Stimulated activated CD8-positive, alpha-beta memory T cell treated with anti-CD3 and anti-CD28 coated beads, Interleukin-4, amount 100 ng/mL, for 4 hours (primary cell): ENCODE measurements at places on chromosomes 3 and 15.

GRCh38 chr3:132356568-132356967 is 39.4 kb downstream of the ACP3 start:
- DNase-seq, result no peak

- no peak for DNase-seq
These were observed 522.2 kb downstream of the SOX2 start for GRCh38 chr3:182233957-182234356.

DNA sequence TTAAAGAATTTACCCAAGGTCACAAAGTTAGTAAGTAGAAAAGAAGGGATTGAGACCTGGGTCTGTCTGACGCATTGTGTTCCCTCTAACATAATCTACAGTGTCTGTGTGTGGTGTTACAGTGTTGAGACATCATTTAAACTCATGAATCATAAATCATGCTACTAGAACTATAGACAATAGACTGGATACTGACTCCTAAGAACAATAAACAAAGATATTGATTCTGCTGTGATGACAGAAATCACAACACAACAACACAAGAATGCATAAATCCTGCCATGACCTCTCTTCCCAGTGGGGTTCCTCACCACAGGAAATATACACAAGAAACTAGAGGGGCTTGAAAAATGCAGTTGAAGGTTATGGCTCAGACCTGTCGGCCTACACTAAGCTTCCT is 44.3 kb downstream of the TRIM69 start:
- DNase-seq, result no peak

DNA sequence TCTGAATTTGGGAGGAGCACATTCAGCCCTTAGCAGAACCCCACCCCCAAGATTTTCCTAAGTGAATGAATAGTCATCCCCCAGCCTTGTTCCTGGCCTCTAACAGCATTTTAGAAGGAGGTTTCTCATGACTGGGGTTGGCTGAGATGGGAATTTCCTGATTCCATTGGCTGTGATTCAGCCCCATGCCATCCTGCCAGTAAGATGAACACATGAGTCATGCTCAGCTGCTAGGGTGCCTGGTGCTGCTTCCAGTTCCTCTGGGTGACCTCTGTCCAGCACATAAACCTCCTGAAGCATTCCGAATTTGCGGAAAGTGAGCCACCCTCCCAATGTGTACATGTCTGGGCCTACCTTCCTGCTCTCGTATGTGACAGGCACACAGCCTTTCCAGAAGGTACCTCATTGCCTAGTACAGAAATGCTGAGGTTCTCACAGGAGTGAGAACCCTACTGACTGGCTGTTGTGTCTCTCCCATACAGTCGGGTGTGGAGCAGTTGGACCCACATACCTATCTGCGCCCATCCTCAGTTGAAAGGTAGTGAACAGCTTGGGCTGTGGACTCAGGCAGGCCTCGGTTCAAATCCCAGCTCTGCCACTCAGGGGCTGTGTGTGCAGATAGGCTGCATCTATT is 91.7 kb downstream of the APBA2 start:
- DNase-seq, result no peak

GRCh38 chr15:74799255-74799855 is 13.3 kb upstream of the LMAN1L start:
- DNase-seq, result no peak

DNA sequence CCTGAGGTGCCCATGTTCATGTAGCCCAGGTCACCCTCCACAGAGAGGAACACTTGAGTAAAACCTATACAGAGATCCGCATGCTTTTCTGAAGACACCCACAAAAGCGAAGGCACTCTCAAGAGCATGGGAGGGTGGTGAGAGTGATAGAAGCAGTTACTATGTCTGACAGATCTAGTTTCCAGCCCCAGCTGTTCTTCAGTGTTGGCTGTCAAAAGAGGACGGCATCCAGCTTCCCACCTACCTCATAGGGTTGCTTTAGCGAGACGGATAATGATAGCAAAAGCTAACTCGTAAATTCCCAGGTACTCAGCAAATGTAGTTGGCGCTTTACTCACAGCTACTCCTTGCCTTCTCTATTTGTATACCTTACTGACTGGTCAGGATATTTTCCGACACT is 3.0 kb upstream of the MEX3B start:
- no peak for DNase-seq

- DNase-seq, result no peak
These were observed 17.9 kb downstream of the KBTBD13 start for GRCh38 chr15:65094294-65094995.

- DNase-seq, result no peak
These were observed 38.8 kb upstream of the SPTBN5 start for GRCh38 chr15:41932511-41933289.

GRCh38 chr15:65906396-65906795 is 37.1 kb downstream of the RAB11A start:
- no peak for DNase-seq

DNA sequence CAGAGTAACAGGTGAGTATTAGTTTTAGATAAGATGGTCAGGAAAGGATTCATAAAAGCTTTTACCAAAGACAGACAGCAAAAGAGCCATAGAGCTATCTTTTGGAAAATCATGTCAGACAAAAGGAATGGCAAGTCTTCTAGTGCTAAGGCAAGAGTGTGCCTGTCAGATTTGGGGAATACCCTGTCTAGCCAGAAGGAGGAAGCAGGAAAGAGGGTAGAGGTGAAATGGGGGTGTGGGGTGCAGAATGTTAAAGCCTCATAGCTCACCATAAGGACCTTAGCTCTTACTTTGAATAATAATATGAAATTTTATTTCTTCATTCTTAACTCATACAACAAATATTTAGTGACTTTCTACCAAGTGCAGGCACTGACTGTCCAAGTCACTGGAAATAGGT is 512.1 kb upstream of the ROBO2 start:
- DNase-seq, result no peak

GRCh38 chr3:10291641-10292040 is 1.1 kb downstream of the GHRL start:
- DNase-seq, result no peak

DNA sequence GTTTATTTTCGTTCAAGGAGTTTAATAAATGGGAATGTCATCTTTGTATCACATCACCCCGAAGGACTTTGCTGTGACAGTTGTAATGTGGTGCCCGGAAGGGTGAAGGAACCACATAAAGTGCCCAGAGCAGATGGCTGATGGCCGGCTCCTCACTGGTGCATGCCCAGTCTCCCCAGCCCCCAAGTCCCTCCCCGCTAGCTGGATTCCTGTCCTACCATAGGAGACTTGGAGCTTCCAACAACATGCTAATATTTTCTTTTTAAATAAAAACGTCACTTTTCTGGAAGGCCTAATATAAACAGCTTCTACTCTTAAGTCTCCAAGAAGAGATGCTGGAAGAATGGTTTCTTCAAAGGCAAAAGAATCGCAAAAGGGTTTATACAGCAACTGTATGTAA is 273.9 kb upstream of the LRTM1 start:
- no peak for DNase-seq

DNA sequence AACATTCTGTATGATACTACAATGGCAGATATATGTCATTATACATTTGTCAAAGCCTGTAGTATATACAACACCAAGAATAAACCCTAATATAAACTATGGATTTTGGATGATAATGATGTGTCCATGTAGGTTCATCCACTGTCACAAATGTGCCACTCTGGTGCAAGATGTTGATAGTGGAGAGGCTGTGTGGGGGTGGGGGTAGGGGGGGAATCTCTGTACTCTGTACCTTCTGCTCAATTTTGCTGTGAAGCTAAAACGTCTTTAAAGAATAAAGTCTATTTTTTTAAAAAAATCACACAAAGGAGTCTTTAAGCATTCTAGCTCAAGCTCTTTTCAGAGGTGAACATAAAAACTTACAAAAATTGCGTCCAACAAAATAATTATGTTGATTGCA is 88.2 kb upstream of the ABI3BP start:
- no peak for DNase-seq

- peak; percentile 23 for DNase-seq
These were observed 60.5 kb upstream of the KLF13 start for GRCh38 chr15:31265871-31266711.

- no peak for DNase-seq
These were observed 231.5 kb downstream of the SV2B start for GRCh38 chr15:91331581-91331980.

GRCh38 chr3:58452176-58452575 is 18.5 kb upstream of the PDHB start:
- DNase-seq, result no peak

GRCh38 chr3:63595221-63595620 is 57.3 kb upstream of the SNTN start:
- DNase-seq, result no peak

- no peak for DNase-seq
These were observed 543.4 kb downstream of the GBE1 start for GRCh38 chr3:81218023-81218422.

- peak; percentile 50 for DNase-seq
These were observed at the start of gene YEATS2 for GRCh38 chr3:183697610-183698317. Gene YEATS2 (plus strand): TSS chr3:183697797. CDS start chr3:183715163, 17,366 bp downstream.

DNA sequence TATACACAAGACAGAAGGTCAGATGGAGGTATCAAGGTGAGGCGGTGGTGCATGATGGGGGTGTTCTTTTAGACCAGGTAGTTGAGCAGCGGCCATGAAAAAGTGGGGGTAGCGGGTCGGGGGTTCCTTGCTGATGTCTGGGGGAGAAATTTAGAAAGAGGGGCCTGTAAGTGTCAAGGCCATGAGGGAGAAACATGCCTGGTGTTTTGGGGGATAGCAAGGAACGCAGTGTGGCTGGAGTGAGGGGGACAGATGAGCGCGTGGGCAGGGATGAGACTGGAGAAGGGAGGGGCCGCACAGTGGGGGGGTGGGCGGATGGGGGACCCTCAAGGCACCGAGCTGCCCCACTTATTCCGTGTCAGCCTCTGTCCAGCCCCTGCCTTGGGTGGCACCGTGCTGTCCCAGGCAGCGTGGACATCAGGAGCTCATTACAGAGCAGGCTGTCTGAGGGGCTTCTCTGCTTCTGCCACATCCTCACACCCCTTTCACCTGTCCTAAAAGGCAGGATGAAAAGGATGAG is 143.3 kb downstream of the SMAD6 start:
- no peak for DNase-seq

DNA sequence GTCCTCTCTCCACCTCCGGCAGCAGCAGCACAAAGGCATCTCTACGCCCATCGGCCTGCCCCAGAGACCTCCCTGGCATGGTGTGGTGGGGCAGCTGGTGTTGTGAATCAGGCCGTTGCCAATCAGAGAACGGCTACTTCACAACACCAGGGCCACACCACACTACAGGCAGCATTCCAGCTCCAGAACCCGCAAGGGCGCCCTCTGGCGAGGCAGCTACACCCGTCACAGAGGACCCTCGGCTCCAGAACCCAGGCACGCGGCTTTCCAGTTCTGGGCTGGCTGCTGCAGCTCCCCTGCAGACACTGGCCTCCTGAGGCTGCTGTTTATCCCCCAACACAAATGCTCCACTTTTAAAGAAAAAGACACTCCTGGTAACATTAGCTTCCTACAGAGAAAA is 127.5 kb upstream of the TOPAZ1 start:
- DNase-seq, result no peak

- DNase-seq, result no peak
These were observed 436.0 kb upstream of the NR2F2 start for GRCh38 chr15:95894407-95894956.

GRCh38 chr3:124552224-124552623 is 178.0 kb upstream of the UMPS start:
- no peak for DNase-seq

DNA sequence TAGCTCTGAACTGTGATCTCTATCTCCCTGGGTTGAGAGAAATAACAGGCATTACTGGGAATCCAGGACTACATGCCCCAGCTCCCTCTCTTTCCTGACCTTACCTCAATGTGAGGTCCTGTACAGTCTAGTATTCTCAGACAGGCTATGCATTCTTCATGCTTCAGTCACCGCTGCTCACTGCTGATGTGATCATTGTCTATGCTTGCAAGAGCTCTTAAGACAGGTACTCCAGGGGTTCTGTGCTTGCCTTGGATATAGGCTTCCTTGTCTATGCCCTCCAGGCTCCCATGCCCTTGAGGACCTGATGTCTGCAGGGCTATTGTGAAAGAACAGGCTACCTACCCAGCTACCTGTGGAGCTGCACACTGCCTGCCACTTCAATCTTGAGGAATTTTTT is 183.6 kb downstream of the MBNL1 start:
- no peak for DNase-seq

GRCh38 chr15:57045741-57046382 is 127.4 kb downstream of the TCF12 start:
- no peak for DNase-seq
